ENCODE measurements at places on chromosomes 4 and X.

GRCh38 chr4:15374656-15375055 is 53.2 kb upstream of the C1QTNF7 start:
- no peak for DNase-seq

DNA sequence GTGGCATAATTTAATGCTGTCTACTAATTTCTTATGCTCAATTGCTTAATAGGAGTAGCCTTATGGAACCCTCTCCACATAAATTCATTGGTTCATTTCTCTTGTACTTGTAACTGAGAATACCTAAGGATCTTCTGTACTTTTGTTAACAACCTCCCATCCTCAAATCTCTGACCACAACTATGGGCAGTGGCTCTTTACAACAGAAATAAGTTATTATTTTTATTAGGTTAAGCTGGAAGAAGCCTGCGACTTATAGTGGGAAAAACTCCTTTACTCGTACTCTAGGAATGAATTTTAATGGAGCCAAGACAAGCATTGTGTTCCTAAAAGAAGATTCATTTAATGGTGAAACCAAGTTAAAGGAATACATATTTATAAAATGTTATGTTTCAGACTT is 337.1 kb upstream of the CTSO start:
- DNase-seq, result no peak

DNA sequence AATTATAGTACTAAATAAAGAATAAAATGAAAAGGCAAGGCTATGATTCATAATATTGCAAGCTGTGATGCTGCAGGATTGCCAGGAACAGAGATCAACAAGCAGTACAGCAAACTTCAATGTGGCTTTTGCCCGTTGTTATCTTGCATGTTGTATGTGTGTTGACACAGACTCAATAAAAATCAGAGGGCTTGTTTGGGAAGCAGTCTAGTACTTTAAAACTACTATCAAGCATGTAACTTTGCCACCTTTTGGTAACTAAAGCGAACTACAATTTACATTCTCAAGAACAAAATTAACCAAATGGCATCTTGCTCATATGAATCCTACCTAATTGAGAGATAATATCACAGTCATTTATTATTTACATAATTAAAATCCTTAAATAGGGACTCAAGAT is 79.8 kb upstream of the GPM6A start:
- no peak for DNase-seq

- DNase-seq, result no peak
Observed at GRCh38 chr4:6724421-6725111, 8.6 kb downstream of the BLOC1S4 start.

Data from activated gamma-delta T cell (primary cell).